ENCODE measurements at places on chromosomes 7 and 10.

DNA sequence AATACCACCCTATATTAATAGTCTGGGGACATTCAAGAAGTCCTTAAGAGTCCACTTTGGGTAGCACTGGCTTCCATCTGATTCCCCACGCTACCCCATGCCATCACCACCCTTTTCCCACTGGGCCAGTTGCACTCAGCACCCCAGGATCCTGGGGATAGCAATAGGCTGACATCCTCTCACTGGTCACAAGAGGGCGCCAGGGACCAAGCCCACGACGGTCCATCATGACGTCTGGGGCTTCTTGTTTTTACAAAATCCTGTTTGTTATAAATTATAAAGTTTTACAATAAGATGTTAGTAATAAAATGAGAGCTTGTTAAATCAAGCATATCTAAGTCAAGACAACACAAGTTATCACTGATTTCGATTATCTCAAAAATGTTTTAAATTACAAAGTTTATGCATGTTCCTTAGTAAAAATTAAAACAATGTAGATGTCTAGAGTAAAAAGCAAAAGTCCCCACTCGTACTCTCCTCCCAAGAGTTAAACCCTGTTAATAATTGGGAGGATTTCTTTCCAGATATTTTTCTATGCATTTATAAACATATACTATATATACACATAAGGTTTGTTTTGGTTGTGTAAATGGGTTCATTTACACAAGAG is 15.4 kb downstream of the GPNMB start:
- DNase-seq: peak; percentile 53

DNA sequence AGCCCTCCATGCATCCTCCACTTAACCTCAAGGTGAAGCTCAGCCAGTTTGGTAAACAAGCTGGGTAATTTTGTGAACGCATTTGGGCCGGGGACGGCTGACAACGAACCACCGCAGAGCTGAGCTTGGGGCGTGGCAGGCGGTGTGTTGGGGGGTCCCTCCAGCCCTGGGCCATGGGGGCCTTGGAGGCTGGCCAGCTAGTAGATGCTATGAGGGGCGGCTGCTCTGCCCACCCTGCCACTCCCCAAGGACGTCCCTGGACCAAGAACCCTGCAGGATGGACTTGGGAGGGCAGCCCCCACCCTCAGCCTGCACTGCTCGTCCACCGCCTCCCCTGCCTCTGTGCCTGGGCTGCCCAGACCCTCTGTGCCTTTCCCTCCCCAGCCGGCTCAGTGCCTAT is 12.0 kb upstream of the SCART1 start:
- DNase-seq: no peak

GRCh38 chr7:114799628-114800028 is 122.3 kb upstream of the MDFIC start:
- DNase-seq: no peak

GRCh38 chr10:124705817-124706461 is 38.2 kb downstream of the FAM53B start:
- no peak for DNase-seq

- DNase-seq: no peak
These were observed 265.5 kb upstream of the POT1 start for GRCh38 chr7:125195156-125195555.

GRCh38 chr10:6239213-6239991 is 36.7 kb downstream of the PFKFB3 start:
- peak; percentile 44 for DNase-seq

Measured in CD4-positive, alpha-beta T cell treated with Interleukin-12 subunit alpha and Interleukin-12 subunit beta, for 1 hour (primary cell).